ENCODE measurements at places on chromosomes 7 and 10. TPM values are rescaled to one million over a fixed set of nuclear protein-coding genes. Genes with fewer than 3 reads are reported as not detected.

NPC1L1 gene
- 0.02 TPM for polyA plus RNA-seq

NPSR1 gene
- not detected for polyA plus RNA-seq

MGAM2 gene
- not detected for polyA plus RNA-seq

GPNMB gene
- polyA plus RNA-seq, result 65.5 TPM

ADRA2A gene
- polyA plus RNA-seq, result 0.75 TPM

CELF2 gene
- 3.9 TPM for polyA plus RNA-seq

ARMH3 gene
- 16.7 TPM for polyA plus RNA-seq

FOXP2 gene
- 2.4 TPM for polyA plus RNA-seq

GPAM gene
- 15.9 TPM for polyA plus RNA-seq

ASAH2 gene
- 8.7 TPM for polyA plus RNA-seq
